ENCODE measurements at places on chromosomes 2 and 18.

DNA sequence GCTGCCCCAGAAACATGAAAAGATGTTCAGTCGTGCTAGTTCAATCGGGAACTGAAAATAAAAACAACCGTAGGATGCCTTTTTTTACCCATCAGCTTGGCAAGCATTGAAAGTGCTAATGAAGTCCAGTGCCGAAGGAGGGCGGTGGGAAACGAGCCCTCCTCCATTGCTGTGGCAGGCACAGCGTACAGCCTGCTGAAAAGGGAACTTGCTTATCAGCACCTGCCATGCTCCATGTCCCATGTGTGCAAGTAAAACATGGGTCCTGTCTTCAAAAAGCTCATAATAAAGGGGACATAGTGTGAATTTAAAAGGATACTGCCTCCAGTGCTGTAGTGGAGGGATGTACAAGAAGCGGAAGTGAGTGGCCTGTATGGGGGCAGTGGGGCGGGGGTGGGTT, 82.4 kb downstream of the ARMC9 start:
- no peak for DNase-seq

- no peak for DNase-seq
These were observed 181.9 kb upstream of the HAAO start for GRCh38 chr2:42974169-42974720.

DNA sequence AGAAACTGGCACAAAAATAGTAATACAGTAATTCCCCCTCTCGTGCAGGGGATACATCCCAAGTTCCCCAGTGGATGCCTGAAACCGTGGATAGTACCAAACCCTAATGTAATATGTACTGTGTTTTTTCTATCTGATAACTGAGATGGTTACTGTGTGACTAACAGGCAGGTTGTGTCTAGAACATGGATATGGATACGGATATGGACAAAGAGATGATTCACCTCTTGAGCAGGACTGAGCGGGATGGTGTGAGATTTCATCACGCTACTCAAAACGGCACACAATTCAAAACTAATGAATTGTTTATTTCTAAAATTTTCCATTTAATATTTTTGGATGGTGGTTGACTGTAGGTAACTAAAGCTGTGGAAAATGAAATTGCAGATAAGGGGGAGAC, 3.4 kb downstream of the MBD1 start:
- DNase-seq, result peak; percentile 80

DNA sequence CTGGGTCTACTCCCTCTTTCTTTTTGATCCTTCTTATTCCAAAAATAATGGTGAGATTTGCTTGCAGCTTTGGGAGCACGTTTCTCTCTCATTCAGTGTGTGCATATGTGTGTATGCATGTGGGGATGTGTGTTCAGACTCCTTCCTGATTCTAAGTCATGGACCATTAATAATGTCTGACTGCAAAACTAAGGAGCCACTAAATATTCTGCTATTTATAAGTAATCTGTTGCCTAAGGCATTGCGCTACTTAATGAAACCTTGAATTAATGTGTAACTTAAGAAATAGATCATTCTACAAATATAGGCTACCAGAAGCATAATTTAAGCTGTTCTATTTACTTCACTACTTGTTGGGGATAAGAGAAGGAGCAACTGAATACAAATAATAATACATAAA, 182.1 kb downstream of the TFCP2L1 start:
- DNase-seq, result no peak

- DNase-seq, result no peak
These were observed 24.7 kb upstream of the FAM124B start for GRCh38 chr2:224426656-224427055.

- DNase-seq, result no peak
These were observed 170.6 kb downstream of the TWIST2 start for GRCh38 chr2:239018271-239019182.

DNA sequence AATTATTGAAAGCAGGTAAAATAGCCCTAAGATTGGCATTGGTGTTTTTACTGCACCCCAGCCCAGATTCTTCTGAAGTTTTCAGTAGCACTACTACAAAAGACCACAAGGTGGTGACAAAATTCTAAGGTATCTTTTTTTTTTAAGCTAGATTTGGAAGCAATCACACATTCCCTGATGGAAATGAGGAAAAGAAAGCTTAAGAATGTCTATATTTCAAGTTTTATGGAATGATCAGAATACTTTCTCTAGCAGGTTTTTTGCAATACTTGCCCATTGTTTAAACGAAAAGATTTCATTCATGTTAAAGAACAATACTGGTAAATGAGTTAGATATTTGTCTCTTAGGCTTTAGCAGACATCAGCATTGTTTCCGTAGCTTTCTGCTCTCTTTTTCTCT, 32.1 kb upstream of the ZNF638 start:
- peak; percentile 42 for DNase-seq

GRCh38 chr2:30768036-30768686, 39.1 kb downstream of the CAPN13 start:
- no peak for DNase-seq

DNA sequence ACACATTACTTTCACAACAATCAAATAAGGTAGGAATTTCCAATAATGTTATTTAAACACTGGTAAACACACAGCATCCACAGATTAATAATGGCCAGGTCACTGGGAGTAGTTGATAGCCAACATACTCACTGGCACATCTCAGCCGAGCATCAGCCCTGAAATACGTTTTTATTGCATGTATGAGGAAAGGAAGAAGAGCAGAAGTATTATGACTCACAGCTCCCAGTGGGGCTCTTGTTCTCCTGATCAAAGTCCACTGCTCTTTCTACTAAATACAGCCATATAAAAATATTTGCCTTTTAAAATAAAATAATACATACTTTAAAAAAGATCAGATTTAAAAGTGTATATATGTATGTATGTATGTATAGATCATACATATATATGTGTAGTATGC, 999.6 kb downstream of the SUCLG1 start:
- DNase-seq, result no peak

DNA sequence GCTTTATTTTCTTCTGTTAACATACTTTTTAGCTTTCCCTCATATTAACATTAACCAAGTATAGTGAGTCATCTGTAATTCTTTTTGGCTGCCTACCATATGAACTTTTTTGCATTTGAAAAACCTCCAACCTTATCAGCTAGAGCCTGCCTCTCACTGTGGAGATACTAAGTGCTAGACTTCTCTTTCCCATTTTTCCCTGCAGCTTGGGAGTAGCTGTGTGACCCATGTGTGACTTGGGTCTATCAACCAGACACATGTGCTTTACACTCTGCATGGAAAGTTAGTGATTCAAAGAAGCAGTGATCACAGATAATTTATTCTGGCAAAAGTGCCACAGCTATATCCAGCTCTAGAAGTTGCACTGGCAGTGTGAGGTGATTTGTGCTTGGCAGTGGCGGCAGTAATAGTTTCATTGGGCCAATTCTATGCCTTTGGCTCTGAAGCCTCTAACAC, 36.3 kb downstream of the PREPL start:
- no peak for DNase-seq

- DNase-seq, result peak; percentile 72
These were observed 796 bp downstream of the SPIRE1 start for GRCh38 chr18:12656938-12657683.

DNA sequence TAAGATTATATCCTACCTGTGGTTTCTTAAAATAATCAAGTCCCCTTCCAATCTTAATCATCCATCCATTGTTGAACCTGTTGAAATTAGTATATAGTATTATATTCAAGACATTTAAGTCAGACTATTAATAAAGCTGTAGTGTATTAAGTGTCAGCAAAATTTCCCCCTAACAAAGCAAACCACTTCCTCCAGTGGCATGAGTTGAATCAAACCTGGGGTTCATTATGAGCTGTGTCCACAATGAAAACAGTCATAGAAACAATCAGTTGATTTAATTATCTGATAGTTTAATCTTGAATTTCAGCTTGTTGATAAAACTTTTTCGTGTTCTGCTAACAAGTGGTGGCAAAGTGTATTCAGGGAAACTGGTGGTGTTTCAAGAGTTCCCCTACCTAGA, 11.3 kb downstream of the MITD1 start:
- no peak for DNase-seq

- DNase-seq, result no peak
These were observed 113.5 kb downstream of the EPHA4 start for GRCh38 chr2:221458578-221458977.
